Central memory CD4-positive, alpha-beta T cell (primary cell): ENCODE measurements at places on chromosomes 1 and 21.

DNA sequence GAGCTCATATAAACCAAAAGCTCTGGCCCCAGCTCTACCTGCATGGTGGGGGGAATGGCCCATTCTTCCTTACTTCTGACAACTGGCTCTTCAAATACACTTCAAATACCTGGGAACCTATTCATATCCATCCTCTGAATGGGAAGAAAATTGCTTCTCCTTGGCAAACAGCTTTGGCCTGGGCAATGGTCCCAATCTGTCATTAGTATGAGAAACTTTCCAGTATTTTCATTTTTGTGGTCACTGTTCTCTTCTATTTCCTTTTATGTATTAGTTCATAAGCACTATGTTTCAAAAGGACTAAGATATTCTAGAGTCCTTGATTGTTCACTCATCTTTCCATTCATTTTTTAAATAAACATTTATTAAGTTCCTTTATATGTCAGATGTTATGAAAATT is 5.2 kb upstream of the HSD3B2 start:
- no peak for DNase-seq

DNA sequence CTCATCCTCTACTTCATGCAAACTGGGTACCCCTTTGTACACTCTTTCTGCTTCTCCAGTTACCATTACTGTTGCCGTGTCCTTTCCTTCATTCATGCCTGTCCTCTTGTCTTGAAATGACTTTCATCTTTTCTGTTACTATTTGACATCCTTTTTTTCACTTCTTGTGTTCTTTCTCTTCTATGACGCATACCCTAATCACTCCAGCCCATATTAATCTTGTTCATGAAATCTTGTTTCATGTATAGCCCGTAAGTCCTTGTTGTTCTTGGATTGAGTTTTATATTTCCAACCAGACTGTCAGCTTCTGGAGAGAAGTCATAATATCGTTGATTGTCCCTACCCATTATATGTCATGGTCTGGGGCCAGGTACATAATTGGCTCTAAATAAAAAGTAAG is 126.1 kb downstream of the NOS1AP start:
- no peak for DNase-seq

GRCh38 chr1:209741193-209741592 is 14.7 kb upstream of the TRAF3IP3 start:
- DNase-seq, result no peak

GRCh38 chr1:23522244-23522982 is 8.6 kb downstream of the E2F2 start:
- DNase-seq, result no peak

DNA sequence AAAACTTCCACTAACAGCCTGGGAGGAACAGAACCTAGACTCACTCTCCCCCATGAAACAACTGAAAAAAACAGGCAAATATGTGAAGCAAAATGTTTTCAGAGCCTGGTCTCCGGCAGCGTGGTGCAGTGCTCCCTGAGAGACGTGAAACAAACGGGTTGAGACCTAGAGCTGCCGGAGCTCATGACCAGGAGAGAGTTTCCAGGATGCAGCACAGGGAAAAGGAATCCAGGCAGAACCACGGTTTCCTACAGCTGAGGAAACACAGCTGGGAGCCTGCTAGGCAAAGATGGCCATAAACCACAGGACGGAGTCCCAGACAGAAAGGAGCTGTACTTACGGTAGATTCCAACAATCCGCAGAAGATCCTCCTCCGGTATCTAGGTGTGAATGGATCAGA is 20.2 kb upstream of the SLC19A1 start:
- no peak for DNase-seq

DNA sequence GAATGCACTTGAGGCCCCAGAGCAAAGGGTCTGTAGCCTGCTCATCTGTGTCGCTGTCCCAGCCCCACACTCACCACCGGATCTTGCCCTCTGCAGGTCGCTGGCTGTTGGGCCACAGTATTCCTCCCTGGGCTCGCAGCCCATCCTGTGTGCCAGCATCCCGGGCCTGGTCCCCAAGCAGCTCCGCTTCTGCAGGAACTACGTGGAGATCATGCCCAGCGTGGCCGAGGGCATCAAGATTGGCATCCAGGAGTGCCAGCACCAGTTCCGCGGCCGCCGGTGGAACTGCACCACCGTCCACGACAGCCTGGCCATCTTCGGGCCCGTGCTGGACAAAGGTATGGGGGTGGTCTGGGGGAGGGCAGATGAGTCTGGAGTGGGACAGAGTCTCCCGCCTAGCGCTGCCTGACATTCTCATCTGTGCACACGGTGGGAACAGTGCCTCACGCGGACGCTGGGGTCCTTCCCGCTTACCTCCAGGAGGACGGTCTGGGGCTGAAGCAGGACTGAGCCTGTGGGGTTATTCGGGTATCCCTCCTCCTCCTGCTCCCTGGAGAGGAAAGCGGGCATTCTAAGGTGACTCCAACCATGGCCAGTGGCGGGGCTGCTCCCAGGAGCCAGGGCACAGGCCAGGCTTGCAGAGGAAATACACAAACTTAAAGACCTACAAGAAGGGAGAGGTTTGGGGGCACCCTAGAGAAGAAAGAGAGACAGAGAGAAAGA is 15.9 kb downstream of the WNT3A start:
- DNase-seq, result no peak

DNA sequence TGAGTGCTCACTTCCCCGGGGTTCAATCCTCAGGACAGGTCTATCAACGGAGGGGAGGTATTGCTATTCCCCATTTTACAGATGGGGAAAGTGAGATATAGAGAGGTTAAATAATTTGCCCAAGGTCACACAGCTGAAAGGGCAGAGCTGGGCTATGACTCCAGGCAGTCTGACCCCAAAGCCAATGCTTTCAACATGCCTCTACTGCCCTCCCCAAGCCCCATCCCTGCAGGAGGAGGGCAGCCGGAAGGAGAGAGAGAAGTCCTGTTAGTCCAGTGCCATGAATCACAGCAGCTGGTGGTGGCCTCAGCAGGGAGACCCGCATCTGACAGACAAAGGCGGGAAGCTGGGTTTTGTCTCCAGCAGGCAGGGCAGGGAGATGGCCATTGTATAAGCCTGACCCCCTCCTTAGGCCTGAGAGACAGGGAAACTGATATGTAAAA is 20.0 kb upstream of the CLIC4 start:
- no peak for DNase-seq

DNA sequence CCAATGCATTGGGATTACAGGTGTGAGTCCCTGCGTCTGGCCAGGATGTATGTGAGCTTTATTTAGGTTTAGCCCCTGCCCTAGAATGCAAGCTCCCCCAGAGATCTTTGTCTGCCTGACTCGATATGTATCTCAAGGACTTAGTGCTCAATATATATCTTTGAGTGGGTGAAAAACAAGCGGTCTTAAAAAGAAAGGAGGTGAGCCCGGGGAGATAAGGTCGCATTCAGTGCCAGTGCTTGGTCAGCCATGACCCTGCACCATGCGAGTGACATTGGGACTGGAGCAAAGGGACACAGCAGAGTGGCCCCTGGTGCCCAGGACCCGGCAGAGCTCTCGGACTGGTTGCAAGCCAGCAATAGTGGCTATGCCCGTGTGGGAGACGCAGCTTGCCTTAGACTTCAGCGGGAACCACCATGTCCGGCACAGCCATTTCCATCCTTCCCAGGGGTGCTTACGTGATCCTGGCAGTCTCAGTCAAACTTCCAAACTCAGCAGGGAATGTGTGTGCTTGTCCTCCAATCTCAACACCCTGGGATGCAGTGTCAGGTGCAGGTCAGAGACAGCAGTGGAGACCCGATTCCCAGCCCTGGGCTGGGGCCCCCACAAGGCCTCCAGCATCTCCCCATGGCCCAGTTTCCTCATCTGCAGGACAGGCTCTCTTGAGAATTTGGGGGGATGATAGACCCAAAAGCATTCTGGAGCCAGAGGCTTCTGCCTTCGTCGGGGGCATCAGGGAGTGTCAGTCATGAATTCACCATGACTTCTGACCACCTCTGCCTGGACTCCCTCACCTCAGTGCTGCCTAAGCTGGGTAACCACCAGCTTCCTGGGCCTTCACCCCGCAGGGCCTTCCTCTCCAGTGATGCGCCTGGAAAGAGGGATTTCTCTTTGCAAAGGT is 1.8 kb downstream of the MX2 start:
- DNase-seq, result no peak

DNA sequence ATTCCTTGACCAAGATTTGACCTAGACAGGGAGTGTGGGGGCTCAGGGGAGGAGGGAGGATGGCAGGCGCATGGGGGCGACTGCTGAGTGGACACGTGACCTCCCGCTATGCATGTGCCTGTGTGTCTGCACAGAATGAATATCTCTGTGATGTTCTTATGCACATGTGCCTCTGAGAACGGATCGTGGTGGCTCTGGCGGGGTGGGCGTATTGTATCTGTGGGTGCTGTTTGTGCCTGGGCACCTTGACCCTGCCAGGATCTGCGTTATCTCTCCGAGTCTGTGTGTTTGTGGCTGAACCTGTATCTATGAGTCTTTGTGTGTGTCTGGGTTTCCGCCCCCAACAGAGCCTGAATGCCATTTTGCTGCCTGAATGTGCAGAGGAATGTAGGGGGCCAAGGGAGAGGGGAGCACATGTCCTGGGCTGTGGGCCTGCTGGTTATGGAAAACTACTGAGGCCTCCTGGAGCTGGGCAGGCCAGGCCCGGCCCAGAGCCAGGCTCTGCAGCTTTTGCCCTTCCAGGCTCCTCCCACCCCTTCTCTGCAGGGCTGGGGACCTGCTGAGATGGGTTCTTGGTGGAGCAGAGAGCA is 102.5 kb downstream of the EBNA1BP2 start:
- DNase-seq, result no peak

DNA sequence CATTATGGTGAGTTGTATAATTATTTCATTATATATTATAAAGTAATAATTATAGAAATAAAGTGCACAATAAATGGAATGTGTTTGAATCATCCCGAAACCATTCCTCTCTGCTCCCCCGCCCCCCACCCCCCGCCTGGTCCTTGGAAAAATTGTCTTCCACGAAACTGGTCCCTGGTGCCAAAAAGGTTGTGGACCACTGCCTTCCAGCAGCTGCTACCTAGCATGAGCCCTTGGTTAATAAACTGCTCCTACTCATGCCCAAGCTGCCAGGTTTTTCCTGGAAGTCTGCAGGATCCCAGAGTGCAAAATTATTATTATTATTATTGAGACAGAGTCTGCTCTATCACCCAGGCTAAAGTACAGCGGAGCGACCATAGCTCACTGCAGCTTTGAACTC is 6.8 kb upstream of the IFNGR2 start:
- no peak for DNase-seq

GRCh38 chr1:228463559-228464455 is 23.4 kb upstream of the RNF187 start:
- DNase-seq, result peak; percentile 25

- no peak for DNase-seq
Measured at GRCh38 chr1:200976634-200977033, 46.9 kb downstream of the KIF21B start.

GRCh38 chr1:100796046-100796445 is 76.5 kb downstream of the VCAM1 start:
- no peak for DNase-seq

DNA sequence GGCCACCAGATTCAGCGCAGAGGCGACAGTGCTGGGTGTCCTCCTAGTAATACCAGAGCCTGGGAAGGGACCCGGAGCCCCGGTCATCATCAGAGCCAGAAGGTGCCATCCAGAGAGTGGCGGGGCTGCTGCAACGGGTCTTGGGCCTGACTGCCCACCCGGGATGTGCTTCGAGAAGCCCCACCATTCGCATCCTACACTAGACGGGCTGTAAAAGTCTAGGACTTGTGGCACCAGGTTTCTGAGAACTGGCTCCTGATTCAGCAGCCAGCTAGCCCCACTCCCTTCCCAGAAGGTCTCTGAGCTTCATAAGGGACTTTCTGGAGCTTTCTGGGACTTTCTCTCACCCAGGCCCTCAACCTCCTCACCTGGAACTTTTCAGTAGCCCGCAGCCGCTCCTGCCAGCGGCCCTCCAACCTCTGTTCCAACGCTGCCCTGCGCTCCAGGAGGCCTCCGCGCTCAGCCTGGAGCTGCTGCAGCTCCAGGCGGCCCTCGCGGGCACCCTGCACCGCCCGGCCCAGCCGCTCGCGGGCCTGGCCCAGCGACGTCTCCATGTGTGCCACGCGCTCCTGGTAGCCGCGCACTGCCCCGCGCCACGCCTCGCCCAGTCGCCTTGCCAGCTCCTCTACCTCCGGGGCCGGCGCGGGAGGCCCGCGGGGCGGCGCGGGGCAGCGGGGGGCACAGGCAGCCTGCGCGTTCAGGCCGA is 940 bp downstream of the NES start:
- no peak for DNase-seq

GRCh38 chr1:241551759-241552638 is 19.8 kb downstream of the KMO start:
- DNase-seq, result peak; percentile 45

DNA sequence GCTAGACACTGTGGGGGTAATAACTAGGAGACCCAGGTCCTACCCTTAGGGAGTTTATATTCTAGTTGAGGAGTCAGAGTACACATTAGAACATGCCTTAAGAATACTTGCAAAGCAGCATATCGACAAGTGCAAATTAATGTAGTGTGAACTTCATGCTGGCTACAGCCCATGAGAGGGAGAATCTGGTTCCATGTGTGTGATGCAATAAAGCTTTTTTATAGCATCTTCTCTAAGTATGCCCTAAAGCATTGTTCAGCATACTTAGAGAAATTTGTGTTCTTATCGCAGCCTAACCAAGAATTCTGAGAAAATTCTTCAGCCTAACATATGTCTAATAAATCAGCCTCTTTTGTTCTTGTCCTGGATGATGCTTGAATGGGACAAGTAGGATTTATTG is 95.5 kb downstream of the SDCCAG8 start:
- no peak for DNase-seq

GRCh38 chr1:198326915-198327314 is 170.1 kb downstream of the NEK7 start:
- DNase-seq, result no peak

- no peak for DNase-seq
Measured at GRCh38 chr1:96674915-96675314, 46.7 kb upstream of the PTBP2 start.

- DNase-seq, result no peak
Measured at GRCh38 chr1:48644190-48644900, 132.3 kb downstream of the BEND5 start.

GRCh38 chr1:73789965-73790364 is 408.0 kb downstream of the LRRIQ3 start:
- no peak for DNase-seq

- no peak for DNase-seq
Measured at GRCh38 chr1:38481871-38482826, 377.4 kb downstream of the RRAGC start.

- DNase-seq, result no peak
Measured at GRCh38 chr21:42574234-42575027, 60.8 kb downstream of the SLC37A1 start.

DNA sequence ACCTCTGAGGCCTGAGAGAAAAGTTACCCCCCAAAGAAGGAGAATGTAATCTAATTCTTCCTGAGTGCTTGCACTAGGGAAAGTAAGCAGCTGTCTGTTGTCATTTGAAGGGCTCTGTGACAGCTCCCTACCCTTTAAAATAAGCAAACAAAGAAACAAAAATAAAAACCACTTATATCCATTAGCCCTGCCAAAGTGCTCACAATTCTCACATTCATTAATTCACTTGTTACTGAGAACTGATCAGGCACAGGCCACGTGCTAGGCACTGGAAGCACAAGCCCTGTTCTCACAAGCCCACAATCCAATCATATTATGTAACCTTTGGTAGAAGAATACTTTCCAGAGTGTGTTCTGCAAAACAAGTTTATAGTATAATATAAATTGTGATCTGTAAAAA is 199.4 kb downstream of the ZC3H11B start:
- no peak for DNase-seq

- DNase-seq, result no peak
Measured at GRCh38 chr1:201419746-201420607, 1.6 kb downstream of the TNNI1 start.

- no peak for DNase-seq
Measured at GRCh38 chr1:117638759-117639158, 32.9 kb downstream of the TENT5C start.

- no peak for DNase-seq
Measured at GRCh38 chr1:12326986-12327385, 97.2 kb downstream of the VPS13D start.
